ENCODE measurements at places on chromosomes 5 and 9.

DNA sequence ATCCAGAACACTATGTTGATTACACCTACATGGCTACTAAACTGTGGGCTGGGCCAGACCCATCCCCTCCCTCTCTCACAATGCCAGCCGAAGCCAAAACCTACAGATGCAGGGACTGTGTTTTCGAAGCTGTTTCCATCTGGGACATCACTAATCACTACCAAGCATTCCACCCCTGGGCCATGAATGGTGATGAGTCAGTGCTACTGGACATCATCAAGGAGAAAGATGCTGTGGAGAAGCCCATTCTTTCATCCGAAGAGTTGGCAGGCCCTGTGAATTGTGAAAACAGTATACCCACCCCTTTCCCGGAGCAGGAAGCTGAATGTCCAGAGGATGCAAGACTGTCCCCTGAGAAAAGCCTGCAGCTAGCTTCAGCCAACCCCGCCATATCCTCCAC is 65.0 kb downstream of the ZNF462 start:
- DNase-seq, result no peak

DNA sequence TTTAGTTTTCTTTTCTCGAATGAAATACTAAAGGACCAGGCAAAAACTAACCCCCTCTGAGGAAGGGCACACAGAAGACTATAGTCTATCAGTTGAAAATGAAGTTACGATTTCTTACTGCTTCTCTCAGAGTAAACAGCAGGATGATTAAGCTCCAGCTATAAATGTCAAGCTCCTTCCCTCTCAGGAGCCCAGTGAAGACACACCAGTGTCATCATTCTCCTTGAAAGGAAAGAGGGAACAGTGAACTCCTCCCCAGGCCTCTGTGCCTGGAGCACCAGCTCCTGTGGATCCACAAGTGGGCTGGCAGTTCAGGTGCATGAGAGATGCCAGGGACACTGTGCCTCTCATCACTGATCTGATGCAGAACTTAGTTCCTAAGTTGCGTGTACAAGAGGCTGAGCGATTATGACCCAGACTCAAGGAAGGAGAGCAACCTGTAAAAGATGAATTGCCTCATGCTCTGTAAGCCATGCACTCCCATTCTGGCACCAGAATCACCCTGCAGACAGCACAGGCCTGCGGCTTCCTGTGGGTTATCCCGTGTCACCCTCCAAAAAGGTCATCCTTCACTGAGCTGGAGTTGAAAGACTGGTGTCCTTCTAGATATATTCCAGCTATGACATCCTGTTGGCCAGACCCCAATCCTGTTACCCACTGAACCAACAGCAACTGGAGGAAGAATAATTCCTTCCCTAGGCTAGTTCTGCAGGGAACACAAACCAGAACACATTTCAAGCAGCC is 394.0 kb downstream of the SEMA5A start:
- DNase-seq, result no peak

DNA sequence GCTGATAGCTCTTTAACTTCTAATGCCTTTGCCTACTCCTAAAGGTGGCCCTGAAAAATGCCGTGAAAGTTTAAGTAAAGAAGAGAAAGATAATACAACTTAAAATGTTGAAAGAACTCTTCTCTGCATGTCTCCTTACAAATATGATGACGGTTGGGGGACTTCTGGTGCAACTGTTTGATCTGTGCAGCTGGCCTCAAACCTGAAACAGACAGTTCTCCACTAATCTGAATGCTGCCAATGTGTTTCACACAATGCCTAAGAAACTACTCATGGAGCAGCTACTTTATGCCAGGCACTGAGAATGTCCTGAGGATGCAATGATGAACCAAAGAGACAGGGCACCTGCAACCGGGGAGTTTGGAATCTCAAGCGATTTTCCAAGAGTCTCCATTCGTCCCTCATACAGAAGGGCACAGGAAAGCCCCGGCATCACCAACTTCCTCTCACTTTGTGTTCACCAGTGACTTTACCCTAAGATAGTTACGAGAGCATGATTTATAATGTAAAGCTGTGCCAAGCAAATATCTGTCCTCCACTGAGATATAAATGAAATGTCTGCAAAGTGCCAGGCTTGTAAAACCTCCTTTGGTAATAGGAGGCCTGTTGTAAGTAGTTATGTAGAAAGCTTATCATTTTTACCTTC is 455.4 kb downstream of the SEMA5A start:
- DNase-seq, result no peak

GRCh38 chr9:12183321-12183720 is 509.9 kb upstream of the TYRP1 start:
- no peak for DNase-seq

DNA sequence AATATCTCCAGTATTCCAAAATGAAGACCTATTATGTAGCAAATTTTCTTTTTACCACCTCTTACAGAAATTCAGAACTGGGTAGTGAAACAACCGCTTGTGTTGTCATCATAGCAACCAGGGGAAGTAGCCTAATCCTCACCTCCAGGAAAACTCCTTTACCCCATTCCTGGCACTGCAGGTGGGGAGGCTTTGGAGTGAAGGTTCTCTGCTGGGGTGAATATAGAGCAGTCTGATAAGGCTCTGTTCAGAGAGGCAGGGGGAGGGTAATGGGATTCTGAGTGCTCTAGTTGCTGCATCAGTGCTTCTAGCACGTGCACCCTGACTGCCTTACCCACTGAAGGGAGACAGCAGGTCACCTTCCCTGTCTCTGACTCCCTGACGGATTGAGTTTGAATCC is 116.2 kb downstream of the MAN2A1 start:
- DNase-seq, result no peak
